Ascending aorta (tissue), 2 donors: ENCODE measurements at places on chromosomes 11 and 22. TPM values are rescaled to one million over a fixed set of nuclear protein-coding genes. Genes with fewer than 3 reads are reported as not detected.

Gene XKR3
- total RNA-seq = not detected

Gene NXPE2
- total RNA-seq = not detected

Gene MMP13
- not detected for total RNA-seq

Gene MAPK8IP2
- not detected for total RNA-seq

Gene MAML2
- 13.2 TPM for total RNA-seq

Gene HYLS1
- total RNA-seq = 6.5 TPM

Gene DDTL
- total RNA-seq = not detected

Gene FEN1
- 1.5 TPM for total RNA-seq

Gene APOL4
- not detected for total RNA-seq

Gene SCN2B
- total RNA-seq = 0.11 TPM

Gene LMO2
- 56.0 TPM for total RNA-seq

Gene OR4D5
- total RNA-seq = not detected

Gene USP2
- total RNA-seq = not detected

Gene OR52N4
- total RNA-seq = not detected

Gene ADM
- 56.8 TPM for total RNA-seq

Gene PNPLA3
- not detected for total RNA-seq

Gene C22orf15
- not detected for total RNA-seq

Gene FBLN1
- total RNA-seq = 580 TPM

Gene DEPDC7
- total RNA-seq = not detected

Gene MS4A6A
- total RNA-seq = 35.0 TPM

Gene RCOR2
- total RNA-seq = not detected

Gene EP300
- total RNA-seq = 47.7 TPM

Gene PIH1D2
- total RNA-seq = not detected

Gene DDI1
- not detected for total RNA-seq

Gene GGTLC3
- not detected for total RNA-seq

Gene FOSL1
- 123 TPM for total RNA-seq

Gene OOSP2
- total RNA-seq = not detected

Gene ZC3H12C
- 6.3 TPM for total RNA-seq

Gene KRTAP5-1
- not detected for total RNA-seq

Gene RGL4
- not detected for total RNA-seq

Gene MPEG1
- total RNA-seq = 14.5 TPM

Gene NAALADL1
- 56.8 TPM for total RNA-seq
